ENCODE measurements at places on chromosomes 16 and 17.

- peak; percentile 17 for DNase-seq
These were observed 2.0 kb downstream of the ADAT1 start for GRCh38 chr16:75621170-75621477.

DNA sequence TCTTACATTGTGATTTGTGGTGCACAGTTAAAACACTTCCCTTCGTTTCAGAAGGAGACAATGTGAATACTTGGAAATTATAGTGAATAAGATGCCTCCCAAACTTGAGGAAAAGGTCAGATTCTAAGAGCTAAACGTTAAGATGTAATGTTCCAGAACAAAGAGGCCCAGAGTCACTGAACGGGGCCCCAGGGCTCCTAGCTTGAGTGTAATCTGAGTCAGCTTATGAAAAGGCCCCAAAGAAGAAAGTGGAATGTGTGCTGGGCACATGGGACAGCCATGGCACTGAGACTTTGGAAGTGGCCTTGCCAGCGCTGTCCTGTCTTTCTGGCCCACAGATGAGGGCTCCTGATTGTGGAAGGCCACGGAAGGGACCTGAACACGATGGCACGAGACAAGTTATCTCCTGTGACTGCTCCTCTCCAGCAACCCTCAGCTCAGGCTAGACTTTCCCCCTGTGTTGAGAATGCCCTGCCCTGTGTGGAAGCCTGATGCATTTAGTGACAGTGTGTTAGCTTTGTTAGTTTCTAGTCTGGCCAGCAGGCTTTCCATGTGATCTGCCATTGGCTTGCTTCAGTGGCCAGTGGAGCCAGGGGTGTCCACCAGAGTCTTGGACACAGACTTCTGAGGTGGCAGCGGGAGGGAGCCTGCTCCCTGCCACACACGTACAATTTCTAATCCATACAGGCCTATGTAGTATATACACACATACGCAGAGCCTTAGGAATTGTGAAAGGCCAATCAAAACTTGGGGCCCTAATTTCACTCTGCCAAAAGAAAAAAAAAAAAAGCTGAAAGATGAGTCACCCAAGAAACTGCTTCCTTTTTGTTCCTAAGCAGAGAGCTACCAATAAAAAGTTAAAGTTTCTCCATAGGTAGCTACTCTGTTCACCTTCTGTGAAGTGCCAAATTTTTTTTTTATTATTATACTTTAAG is 13.1 kb downstream of the SPATA33 start:
- DNase-seq = no peak

DNA sequence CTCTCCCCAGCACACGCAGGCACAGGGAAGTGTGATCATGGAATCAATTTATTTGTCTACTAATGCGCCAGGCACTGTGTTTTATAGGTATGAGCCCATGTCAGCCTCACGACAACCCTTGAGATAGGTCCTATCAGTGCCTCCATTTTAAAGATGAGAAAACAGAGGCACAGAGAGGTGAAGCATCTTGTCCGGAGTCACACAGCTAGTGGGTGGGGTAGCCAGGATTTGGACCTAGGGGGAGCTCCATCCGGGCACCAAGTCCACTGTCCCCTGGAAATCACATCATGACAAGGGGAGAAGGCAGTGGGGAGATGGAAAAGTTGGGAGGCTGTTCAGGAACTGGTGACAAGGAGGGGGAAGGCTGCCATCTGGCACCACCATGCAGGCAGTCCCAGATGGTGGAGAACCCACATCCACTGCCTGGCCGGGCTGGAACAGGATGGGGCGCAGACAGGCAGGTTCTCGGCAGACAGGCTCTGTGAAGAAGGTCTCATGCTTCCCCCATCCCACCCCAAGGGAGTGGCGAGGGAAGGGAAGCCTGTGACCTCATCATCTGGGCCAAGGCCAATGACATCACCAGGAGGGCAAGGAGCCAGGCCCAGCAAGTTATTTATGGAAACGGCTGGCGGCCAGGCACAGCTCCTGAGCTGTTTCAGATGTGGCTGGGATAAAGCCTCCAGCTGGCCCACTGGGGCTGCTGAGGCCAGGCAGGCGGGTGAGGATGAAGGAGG is 126.0 kb upstream of the SDK2 start:
- peak; percentile 96 for DNase-seq

- no peak for DNase-seq
These were observed 95.7 kb downstream of the WNT3 start for GRCh38 chr17:46722662-46723285.

- no peak for DNase-seq
These were observed 111.8 kb downstream of the IRX3 start for GRCh38 chr16:54174750-54175149.

DNA sequence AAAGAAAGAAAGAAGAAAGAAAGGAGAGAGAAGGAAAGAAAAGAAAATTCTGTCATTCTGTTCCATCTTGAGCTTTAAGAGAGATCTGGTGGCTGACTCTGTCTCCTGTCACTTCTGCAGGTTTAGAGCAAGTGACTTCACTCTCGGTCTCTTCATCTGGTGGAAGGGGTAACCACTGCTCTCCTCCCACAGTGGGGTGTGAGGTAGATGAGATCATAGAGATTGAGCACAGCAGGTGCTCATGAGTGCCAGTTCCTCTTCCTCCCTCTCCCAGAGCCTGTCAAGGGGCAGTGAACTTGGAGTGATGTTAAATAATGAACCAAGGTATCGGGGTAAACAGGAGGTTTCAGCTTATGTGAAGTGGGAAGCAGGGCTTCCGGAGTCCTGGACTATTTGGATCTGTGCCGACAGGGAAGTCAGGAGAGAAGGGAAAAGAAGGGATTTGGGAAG is 47.7 kb downstream of the BEAN1 start:
- DNase-seq = peak; percentile 98

GRCh38 chr16:34050787-34051320 is 591.4 kb downstream of the TP53TG3F start:
- DNase-seq = no peak

GRCh38 chr17:76670718-76671122 is 27.2 kb upstream of the ST6GALNAC1 start:
- DNase-seq = no peak

GRCh38 chr17:39178536-39178935 is 12.6 kb upstream of the ARL5C start:
- no peak for DNase-seq

GRCh38 chr17:39507511-39507910 is 46.2 kb downstream of the CDK12 start:
- DNase-seq = no peak

DNA sequence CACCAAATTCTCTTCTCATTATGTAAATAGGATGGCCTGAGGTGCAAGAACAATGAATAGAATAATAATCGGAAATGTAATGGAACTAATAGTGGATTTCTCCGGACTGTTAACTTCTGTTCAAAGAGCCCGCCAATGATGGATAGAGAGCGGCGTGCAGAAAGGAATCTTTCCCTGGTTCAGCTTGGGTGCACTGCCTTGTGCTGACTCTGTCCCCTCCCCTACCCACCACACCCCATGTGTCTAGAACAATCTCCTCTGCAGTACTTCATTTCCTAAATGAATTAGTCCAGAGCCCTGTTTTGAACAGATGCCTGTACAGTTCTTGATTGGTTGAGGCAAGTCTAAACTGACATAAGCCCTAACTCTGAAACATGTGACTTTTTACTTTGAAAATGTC is 125.4 kb downstream of the CDH13 start:
- DNase-seq = no peak

DNA sequence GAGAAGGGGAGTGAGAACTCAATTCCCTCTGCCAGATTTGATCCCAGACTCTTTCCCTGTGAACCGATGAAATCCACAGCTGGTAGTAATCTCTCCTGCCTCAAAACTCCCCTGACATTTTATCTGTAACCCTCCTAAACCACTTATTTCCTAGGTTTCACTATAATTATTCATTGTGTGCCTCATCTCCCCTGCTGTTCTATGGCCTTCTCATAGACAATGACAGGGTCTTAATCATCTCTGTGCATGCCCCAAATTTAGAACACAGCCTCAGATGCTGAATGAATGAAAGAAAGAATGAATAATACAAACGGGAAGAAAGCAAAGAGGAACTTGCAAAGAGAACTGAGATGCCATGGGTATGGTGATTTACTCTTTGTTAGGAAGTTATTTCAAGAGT is 451.1 kb downstream of the HS3ST3B1 start:
- no peak for DNase-seq

DNA sequence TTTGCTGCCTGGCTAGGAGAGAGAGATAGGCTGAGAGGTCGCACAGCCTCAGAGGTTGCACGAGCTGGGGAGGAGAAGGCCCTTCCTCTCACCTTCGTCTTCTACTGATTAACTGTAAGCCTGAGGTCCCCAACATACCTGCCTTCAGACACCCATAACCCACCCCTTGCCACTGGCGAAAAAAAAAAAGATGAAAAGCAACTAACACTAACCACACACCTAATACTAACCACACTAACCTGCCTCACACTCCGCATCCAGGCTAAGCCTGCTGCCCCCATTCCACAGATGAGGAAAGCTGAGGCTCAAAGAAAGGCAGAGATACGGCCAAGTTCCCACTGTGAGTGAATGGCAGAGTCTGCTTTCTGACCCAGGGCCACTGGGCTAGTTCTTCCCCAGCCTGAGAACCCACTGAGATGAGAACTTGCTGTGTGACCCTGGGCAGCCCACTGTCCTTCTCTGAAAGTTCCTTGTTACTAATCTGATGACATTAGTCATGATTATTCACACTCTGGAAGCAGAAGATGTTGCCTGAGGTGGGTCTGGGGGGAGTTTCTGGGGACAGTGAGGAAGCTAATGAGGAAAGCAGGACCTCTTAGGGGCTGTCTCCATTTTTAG is 4.6 kb downstream of the IL21R start:
- no peak for DNase-seq

- DNase-seq = no peak
These were observed 41.4 kb downstream of the CMIP start for GRCh38 chr16:81485824-81486539.

GRCh38 chr16:14013145-14013570 is 58.0 kb upstream of the MRTFB start:
- DNase-seq = no peak

DNA sequence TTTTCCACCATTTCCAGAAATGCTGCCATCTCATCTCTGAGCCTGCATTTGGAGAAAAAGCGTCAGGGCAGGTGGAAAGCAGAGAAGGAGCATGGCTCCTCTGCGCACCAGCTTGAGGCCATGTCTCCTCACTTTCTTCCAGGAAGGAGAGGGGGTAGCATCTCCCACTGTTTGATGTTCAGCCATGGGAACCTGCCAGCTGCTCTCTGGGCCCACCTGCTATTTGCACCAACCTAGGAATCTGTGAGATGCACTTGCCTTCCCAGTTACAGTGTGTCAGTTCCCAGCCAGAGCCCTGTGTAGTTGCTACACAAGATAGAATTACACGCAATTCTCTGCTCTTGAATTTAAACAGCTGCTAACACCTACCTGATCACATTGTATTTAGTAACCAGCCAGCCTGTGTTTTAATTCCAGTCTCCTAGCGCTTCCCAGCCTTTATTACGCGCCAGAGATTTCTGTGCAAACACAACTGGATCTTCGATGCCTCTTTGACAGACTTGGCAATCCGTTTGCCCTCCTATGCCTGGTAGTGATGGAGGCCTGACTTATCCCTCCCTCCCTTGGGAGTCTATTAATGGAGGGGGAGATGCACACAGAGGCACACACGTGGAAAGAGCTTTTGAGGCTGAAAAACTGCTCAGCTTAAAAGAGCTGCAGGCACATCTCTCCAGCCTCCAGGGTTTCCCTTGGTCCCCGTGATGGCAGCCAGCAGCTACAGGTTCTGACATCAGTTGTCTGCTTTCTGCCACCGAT is 98.1 kb upstream of the SEC14L1 start:
- no peak for DNase-seq

GRCh38 chr17:3033248-3033640 is 30.2 kb downstream of the OR1D5 start:
- DNase-seq = no peak

DNA sequence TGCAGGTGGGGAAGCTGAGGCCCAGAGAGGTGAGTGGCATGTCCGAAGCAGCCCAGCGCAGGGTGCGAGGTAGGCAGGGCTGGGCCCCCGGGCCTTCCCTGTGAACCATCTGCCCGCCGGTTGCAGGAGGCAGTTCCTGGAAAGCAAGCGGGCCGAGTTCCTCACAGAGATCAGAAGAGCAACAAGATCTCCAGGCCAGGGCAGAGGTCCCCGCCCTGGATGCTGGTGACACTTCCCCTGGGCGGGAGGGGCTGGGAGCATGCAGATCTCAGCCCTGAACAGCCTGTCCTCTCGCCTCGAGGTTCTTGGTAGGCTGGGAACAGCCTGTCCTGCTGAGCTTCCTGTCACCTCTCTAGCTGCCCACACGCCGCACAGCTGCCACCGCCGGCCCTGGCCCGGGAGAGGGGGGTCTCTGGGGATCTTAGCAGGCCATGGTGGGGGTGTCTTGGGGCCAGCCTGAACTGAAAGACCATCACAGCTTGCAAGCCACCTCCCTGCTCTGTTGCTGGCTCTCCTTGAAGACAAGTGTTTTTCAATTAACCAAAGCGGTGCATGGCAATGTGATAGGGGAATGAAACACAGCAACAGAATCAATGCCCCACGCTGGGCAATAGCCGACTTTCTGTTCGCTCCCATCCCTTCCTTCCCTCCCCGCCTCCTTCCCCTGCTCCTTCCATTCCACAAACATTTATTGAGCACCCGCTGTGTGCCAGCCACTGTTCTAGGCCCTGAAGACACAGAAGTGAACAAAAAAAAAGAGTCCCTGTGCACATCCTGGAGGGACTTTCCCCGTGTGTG is 31.7 kb downstream of the SOCS1 start:
- peak; percentile 44 for DNase-seq

GRCh38 chr17:45991341-45991740 is 7.7 kb upstream of the STH start:
- no peak for DNase-seq

DNA sequence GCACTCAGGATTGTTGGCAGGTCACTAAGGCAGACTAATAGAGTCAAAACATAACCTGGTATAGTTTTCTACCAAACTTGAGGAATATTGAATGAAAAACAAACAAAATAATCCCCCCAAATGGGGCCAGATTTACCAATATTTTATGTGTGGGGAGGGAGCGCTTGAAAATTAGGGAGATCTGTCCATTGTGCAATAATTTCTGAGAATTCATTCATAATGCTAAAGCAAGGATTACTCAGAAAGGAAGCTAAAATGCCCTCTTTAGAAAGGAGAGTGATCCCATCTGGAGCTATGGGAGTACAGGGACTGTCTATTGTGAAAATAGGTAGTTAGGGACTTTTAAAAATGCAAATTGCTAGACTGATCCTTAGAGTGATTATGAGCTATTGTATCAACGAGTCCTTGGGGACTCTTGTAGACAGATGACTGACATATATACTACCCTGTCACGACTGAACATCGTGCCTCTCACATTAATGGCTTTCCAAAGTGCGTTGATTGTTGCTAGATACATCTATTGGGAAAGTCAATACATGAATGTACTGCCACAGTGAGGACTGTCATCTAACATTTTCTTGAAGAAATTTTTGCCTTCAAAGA is 193.6 kb downstream of the AATF start:
- no peak for DNase-seq

- no peak for DNase-seq
These were observed 38.1 kb downstream of the SOCS1 start for GRCh38 chr16:11217651-11218603.

- no peak for DNase-seq
These were observed 18.0 kb upstream of the ENDOV start for GRCh38 chr17:80397034-80397387.
